ENCODE measurements at places on chromosomes 7 and 10.
A peak's percentile ranks its signal among the peaks of the same experiment; 100 is the strongest.

GRCh38 chr7:64307254-64308015 lies 6.3 kb upstream of the ZNF736 start:
- peak; percentile 97 for DNase-seq

GRCh38 chr10:33040436-33040835 lies 82.4 kb upstream of the ITGB1 start:
- no peak for DNase-seq

DNA sequence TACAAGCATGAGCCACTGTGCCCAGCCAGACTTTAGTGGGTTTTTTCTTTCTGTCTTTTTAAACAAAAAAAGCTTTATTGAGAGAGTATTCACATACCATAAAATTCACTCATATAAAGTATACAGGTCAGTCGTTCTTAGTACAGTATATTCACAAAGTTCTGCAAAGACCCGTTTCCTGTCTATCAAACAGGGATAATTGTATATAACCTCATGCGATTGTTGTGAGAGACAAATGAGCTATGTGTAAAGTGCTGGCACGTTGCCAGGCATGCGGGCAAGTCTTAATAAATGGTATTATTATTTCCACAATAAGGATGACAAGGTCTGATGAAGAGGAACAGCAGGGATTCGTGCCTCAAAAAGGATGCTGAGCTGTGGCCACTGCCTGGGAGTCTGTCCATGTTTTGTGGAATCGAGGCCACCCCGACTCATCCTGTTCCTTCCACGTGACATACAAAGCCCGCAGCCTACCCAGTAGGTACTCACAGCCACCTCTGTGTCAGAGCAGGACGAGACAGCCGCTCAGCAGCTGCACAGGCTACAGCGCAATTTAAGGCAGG lies 51.6 kb downstream of the SMKR1 start:
- DNase-seq, result no peak

DNA sequence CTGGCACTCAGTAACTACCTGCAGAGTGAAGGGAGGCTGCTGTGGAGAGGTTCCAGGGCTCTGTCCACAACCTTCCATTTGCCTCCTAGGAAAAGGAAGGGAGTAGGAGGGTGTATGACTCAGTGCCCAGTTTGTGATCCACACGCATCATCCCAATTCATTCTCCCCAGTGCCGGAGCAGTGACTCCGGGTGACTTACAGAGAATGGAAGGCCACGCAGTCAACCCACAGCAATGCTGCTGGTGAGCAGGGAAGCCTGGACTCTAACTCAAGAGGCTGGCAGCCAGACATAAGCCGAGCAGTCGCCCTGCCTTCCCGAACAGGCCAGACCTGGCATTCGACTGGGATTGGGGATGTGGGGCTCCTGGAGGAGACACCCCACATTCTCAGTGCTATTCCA lies 139.9 kb downstream of the SH3PXD2A start:
- DNase-seq, result no peak

- DNase-seq, result peak; percentile 94
Measured at GRCh38 chr7:81484261-81484660, 285.6 kb downstream of the HGF start.

DNA sequence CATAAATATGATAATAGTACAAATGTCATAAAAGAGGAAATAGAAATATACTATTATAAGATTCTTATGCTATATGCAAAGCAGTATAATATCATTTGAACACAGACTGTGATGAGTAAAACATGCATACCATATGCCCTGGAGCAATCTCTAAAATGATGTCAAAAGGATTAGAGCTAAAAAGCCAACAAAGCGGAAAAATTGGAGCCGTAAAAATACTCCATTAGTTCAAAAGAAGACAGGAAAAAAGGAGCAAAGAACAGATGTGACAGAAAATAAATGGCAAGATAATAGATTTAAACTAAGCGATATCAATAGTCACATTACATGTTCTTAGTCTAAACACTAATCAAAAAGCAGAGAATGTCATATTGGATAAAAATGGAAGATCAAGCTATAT lies 191.0 kb upstream of the PLPP4 start:
- no peak for DNase-seq

DNA sequence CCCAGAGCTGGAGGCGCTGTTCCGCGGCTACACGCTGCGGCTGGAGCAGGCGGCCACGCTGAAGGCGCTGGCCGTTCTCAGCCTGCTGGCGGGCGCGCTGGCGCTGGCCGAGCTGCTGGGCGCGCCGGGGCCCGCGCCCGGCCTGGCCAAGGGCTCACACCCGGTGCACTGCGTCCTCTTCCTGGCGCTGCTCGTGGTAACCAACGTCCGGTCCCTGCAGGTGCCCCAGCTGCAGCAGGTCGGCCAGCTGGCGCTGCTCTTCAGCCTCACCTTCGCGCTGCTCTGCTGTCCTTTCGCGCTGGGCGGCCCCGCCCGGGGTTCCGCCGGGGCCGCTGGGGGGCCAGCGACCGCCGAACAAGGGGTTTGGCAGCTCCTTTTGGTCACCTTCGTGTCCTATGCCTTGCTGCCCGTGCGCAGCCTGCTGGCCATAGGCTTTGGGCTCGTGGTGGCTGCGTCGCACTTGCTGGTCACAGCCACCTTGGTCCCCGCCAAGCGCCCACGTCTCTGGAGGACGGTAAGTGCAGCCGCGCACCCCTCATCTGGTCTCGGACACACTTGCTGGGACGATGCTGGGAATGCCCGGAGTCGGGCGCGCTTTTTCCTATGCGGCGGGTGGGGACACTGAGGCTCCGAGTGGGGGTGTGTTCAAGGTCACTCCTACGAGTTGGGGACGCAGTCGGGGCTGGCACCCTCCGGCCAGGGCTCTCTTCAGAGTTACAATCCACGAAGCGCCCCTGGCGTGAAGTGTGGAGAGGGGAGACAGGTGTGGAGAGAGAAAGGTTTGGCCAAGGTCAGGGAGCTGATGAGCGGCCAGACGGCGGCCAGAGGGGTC lies 717 bp downstream of the ADCY1 start:
- peak; percentile 65 for DNase-seq

DNA sequence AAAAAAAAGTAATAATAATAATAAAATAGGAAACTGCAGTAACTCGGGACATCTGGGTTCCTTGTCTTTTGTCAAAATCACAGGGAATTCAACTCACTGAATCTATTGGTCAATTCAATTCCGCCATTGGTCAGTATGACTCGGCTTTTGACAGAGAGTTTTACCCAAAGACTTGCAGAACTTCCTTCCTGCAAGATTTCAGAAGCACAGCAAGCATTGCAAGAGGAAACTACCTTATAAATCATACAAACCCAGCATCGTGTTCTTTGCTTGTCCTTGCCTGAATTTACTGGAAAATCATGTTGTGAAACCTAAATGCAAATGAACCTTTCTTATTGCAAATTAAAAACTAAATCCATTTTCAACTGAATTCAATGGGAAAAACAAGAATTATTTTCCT lies 15.5 kb downstream of the KLF6 start:
- DNase-seq, result no peak

DNA sequence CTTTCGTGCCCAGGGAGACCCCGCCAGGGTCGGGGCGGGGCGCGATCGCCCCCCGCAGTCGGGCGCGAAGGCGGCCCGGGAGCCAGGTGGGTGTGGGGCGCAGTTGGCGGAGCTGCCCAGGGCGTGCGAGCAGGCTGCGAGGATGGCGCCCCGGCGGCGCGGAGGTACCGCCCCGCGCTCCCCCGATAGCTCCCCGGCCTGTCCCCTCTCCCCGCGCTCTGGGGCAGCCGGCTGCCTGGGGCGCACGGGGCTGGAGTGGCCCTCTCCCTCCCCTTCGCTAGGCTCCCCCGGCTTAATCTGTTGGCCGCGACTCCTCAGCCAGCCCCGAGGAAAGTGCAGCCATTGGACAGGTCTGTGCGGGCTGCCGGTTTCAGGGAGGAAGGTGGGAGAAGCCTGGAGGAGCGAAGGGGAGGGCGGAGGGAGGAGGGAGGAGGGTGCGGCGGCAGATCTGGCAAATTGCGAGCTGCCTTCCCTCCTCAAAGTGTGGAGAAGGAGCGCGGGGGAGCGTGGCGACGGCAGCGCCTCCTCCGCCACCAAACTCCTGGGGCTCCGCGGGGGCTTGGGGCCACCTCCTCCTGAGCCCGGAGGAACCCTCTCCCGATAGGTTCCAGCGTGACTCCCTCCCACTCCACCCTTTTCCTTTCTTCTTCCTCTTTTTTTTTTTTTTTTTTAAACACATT lies 361 bp upstream of the PLXDC2 start:
- peak; percentile 82 for DNase-seq

- DNase-seq, result no peak
Measured at GRCh38 chr7:45593121-45593541, 19.0 kb downstream of the ADCY1 start.

GRCh38 chr7:134593530-134594392 lies 44.9 kb downstream of the AKR1B15 start:
- DNase-seq, result peak; percentile 61

DNA sequence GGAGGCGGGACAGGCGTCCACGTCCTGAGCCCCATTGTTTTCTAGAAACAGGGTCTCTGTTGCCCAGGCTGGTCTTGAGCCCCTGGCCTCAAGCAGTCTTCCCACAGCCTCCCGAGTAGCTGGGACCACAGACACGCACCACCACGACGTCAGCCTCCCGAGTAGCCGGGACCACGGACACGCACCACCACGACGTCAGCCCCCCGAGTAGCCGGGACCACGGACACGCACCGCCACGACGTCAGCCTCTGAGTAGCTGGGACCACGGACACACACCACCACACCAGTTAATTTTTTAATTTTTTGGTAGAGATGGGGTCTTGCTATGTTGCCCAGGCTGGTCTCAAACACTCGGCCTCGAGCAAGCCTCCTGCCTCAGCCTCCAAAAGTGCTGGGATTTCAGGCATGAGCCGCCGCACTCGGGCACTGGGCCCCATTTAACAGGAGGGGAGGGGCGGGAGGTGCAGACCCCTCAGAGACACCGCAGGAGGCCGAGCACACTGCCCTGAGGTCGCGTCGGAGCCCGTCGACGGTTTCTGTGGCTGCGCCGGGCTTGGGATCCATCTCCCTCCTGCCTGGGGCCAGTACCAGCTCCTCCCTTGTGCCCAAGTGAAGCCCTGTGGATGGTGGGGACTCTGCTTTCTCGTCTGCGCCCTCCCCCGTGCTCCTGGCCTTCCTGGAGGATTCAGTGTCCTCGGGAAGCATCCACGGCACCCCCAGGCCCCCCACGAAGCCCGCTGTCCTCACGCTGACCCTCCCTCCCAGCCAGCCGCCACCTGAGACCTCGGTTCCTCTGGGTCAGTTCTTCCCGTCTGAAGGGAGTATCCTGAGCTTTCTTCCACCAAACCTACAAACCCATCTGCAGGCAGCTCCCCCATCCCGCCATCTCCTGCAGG lies 13.0 kb downstream of the FAM20C start:
- DNase-seq, result no peak

- no peak for DNase-seq
Measured at GRCh38 chr10:51629934-51630639, 69.3 kb downstream of the CSTF2T start.

- no peak for DNase-seq
Measured at GRCh38 chr10:70306181-70306705, 22.4 kb upstream of the NPFFR1 start.

GRCh38 chr10:80569131-80569895 lies 31.6 kb downstream of the SH2D4B start:
- no peak for DNase-seq

GRCh38 chr10:131797626-131798025 lies 103.2 kb upstream of the PPP2R2D start:
- no peak for DNase-seq

- DNase-seq, result no peak
Measured at GRCh38 chr10:123158682-123159081, 4.5 kb downstream of the BUB3 start.

DNA sequence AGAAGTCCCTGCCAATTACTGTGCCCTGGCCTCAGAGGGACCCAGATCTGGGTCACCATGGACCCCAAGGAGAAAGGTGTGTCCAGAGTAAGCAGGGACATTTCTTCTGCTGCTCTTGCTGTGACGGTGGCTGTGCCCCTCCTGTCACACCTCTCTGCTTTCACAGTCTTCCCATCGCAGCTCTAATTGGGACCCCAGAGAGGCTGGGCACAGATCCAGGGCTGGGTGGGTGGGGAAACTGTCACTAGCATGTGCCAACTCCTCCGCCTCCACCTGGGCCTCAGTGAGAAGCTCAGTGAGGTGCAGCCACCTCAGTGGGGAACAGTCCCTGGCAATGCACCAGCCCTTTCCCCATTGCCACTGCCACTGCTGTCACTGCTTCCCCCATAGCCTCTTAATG lies 37.3 kb upstream of the ADCYAP1R1 start:
- DNase-seq, result no peak

- DNase-seq, result no peak
Measured at GRCh38 chr10:4649886-4650508, 176.0 kb upstream of the AKR1E2 start.

GRCh38 chr7:2583798-2584580 lies 25.2 kb downstream of the IQCE start:
- no peak for DNase-seq

- DNase-seq, result peak; percentile 72
Measured at GRCh38 chr10:14585287-14586193, 189.2 kb downstream of the FAM107B start.

GRCh38 chr10:37619336-37619735 lies 238.1 kb downstream of the ZNF248 start:
- no peak for DNase-seq

GRCh38 chr7:141557360-141557759 lies 6.2 kb downstream of the AGK start:
- DNase-seq, result no peak

- no peak for DNase-seq
Measured at GRCh38 chr7:133535308-133535707, 282.4 kb downstream of the EXOC4 start.

DNA sequence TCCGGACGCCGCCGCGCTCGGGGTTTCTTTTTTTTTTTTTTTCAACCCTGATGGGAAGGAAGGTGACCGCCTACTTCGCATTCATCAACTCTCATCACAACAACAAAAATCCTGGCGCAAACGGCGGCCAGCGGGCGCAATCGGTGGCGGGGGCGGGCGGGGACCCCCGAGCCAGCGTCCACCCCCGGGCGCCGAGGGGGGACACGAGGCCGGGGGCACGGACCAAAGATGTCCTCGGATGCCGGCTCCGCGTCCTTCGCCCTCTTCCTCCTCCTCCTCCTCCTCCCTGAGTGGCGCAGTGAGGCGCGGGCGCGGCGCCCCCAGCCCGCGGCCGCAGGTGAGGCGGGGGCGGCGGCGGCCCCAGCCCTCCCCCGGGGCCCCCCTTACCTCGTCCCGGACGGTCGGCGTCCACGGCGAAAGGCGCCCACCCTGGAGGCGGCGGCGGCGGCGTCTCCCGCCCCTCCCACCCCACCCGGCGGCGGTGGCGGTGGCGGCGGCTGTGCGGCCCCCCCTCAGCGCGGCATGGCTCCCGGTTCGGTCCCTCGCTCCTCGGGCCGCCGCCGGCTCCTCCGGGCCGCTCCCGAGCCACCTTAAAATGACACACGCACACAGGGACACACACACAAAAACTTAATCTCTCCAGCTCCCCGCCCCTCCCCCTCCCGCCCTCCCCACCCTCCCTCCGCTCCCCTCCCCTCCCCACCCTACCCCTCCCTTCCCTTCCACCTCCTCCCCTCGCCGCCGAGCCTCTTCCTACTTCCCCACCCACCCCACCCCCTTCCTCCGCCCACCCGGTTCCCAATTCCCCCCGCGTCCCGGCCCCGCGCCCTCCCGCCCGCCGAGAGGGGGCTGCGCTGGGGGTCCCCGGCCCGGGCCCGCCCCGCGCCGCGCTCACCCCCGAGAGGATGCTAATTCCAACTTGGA lies at the start of gene CTBP2:
TSS of gene CTBP2 (minus strand) at position 632 of the 924 bp plus-strand sequence.
- no peak for DNase-seq
